ENCODE measurements at places on chromosomes 11 and 22.

GRCh38 chr11:36165621-36166397 is 123.4 kb downstream of the COMMD9 start:
- DNase-seq = no peak

GRCh38 chr11:63564056-63564774 is 1.0 kb upstream of the PLAAT2 start:
- DNase-seq = peak; percentile 39

GRCh38 chr11:820655-821511 is 2.2 kb downstream of the PNPLA2 start:
- no peak for DNase-seq

- no peak for DNase-seq
These were observed 35.0 kb upstream of the MOB2 start for GRCh38 chr11:1521382-1522080.

DNA sequence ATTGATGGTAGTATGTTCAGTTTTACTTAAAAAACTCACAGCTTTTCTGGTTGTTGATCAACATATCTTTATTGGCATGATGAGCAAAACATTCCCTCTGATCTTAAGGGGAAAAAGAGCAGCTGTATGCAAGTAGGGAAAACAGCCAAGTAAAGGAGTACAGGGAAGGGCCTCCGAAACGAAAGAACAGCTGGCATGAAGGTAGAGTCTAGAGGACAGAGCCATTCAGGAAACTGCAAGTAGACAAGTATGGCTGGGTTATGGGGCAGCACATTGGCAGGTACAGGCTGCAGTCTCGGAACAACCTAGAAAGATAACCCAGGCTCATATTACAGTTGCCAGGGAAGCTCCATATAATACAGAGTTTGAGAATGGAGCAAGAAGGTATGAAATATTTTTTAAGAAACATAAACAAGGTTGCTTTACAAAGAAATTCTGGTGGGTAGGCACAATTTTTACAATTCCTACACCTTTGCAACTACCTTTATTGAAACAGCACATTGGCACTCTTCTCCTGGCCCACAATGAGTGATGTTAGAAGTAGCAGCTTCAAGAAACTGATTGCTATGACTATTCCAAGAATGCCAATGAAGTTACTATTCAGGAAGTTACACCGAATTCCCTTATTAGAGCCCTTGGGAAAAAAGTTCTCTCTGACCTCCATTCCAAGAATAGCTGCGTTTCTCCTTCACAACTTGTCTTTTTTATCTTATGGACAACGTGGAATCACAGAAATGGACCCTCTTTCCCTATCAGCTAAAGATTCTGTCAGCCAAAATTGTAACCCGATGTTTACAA is 45.2 kb downstream of the LGR4 start:
- DNase-seq = no peak
